ENCODE measurements at places on chromosomes 7 and 10.

- no peak for DNase-seq
Measured at GRCh38 chr10:1609648-1609970, 127.7 kb downstream of the ADARB2 start.

DNA sequence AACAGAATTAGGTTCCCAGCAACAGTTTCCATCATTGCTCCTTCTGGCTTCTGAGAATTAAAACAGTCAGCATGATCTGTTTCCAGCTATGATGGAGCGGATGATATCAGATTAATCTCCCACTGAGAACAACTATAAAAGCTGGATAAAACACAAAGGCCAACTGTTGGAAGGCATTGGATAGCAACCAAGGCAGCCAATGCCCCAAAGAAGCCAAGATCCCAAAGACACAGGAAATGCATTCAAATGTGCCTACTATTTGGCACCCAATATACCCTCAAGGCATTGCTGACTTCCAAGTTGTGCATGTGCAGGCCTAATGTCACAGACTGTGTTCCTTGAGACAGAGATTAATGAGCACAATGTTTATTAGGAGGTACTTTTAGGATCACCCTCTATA lies 259.3 kb downstream of the ARHGAP12 start:
- peak; percentile 32 for DNase-seq

DNA sequence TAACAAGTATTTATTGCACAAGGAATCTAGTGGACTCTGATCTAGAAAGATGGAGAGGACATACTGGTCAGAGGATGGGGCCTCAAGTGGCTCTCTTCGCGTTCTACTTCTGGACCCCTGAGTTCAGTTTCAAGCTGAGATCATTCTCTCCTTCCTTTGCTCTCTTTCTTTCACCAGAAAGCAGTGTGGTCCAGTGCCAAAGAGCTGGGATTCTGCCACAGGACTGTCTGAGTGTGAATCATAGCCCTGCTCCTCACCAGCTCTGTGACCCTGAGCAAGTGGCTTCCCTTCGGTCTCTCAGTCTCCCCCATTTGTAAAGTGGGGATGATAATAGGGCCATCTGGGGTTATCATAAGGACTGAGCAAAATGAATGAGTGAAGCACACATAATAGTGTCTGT lies 715.2 kb downstream of the SUGCT start:
- no peak for DNase-seq

- DNase-seq: no peak
Measured at GRCh38 chr7:114930829-114931655, 9.1 kb downstream of the MDFIC start.

DNA sequence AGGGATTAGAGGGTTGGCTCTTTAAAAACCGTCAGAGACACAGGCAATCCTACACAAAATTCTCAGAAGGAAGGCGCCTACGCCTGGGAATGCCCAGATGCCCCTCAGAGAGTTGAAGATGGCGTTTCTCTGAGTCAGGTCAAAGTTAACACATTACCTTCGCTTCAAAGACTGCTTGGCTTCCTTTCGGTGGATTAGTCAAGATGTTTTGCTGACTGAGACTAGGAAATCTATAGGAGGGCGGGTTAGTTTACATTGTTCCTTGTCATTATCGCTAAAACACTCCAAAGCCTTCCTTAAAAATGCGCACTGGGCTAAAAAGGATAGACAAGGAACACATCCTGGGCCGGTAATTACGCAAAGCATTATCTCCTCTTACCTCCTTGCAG lies 995 bp upstream of the CFTR start:
- DNase-seq: no peak

DNA sequence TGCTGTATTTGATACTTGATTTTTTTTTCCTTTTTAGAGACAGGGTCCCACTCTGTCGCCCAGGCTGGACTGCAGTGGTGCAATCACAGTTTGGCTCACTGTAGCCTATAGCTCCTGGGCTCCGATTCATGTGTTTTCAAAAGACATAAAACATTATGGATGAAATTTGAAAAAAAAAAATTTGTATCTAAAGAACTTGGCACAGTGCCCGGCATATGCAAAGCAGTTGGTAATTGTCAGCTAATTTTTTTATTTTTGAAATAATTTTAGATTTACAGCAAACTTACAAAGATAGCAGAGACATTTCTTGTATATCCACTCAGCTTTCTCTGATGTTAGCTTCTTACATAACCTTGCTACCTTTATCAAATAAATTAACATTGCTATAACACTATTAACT lies 20.3 kb upstream of the SAMD8 start:
- DNase-seq: no peak

DNA sequence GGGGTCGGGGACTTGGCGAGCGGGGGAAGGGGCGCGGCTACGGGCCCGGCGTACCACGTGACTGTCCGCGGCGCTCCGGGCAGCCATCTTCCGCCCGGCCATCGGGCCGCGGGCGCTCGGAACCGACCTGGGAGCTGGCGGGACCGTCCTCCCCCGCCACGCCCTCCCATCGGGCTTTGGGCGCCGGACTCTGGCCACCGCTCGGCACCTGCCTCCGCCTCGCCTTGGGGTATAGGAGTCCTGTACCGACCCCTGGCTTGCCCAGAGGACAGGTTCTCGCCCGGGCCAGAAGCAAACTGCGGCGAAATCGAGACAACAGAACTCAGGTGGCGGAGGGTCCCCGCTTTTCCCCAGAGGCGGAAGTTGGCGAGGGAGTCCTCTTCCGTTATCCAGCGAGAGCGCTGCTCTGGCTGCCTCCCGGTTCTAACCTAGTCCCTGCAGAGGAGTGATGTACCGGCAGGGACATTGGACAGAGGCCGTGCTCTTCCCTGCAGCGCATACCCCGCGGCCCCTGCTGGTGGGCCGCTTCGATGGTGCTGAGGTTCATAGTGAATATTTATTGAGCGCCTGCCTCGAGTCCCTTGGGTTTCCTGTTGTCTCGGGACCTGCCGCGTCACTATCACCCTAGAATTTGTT lies 1.2 kb upstream of the SGMS1 start:
- peak; percentile 98 for DNase-seq

GRCh38 chr7:52712938-52713337 lies 322.5 kb upstream of the POM121L12 start:
- DNase-seq: no peak
